ENCODE measurements at places on chromosomes 11 and 22.

- DNase-seq: no peak
- H3K27me3 ChIP-seq: no peaks in the 10 kb centered on the region
- H3K36me3 ChIP-seq: no peaks in the 10 kb centered on the region
- no peak overlapping the region for H3K27ac ChIP-seq
Measured at GRCh38 chr11:128235958-128236357, 351.4 kb downstream of the ETS1 start.

- DNase-seq: no peak
- H3K36me3 ChIP-seq: no peaks in the 10 kb centered on the region
- no peak overlapping the region for H3K27ac ChIP-seq
- H3K4me3 ChIP-seq: no peak overlapping the region
Measured at GRCh38 chr11:41020259-41020658, 439.2 kb downstream of the LRRC4C start.

DNA sequence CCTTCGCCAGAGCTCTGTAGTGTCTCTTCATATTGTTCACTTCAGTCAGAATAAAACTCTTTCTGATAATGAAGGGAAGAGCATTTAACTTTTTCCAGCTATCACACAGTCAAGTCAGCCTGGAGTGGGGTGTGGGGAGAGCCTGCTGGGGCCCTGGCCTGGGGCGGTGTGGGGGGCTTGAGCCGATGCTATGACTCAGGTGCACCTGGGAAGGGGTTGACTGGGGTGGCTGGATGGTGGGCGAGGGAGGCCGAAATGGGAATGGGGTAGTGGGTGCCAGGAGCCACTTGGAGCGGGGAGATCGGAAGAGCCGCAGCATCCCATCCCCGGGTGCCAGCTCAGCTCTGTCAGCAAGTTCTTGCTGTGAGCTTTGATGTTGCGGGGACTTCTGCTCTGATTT is 100.9 kb downstream of the NXPE2 start:
- H3K4me3 ChIP-seq: no peak overlapping the region
- no peaks in the 10 kb centered on the region for H3K27me3 ChIP-seq
- H3K4me1 ChIP-seq: peaks cover 3% of the 10 kb centered on the region
- no peak for DNase-seq
- no peak overlapping the region for H3K27ac ChIP-seq

GRCh38 chr11:62324731-62325556 is 12.3 kb upstream of the ASRGL1 start:
- H3K36me3 ChIP-seq: no peaks in the 10 kb centered on the region
- no peaks in the 10 kb centered on the region for H3K27me3 ChIP-seq
- H3K4me1 ChIP-seq: no peaks in the 10 kb centered on the region
- DNase-seq: peak; percentile 23
- H3K4me3 ChIP-seq: no peak overlapping the region
- no peak overlapping the region for H3K27ac ChIP-seq

GRCh38 chr11:110524238-110524637 is 94.5 kb downstream of the FDX1 start:
- no peaks in the 10 kb centered on the region for H3K4me1 ChIP-seq
- no peak overlapping the region for H3K4me3 ChIP-seq
- no peak overlapping the region for H3K27ac ChIP-seq
- no peaks in the 10 kb centered on the region for H3K27me3 ChIP-seq

DNA sequence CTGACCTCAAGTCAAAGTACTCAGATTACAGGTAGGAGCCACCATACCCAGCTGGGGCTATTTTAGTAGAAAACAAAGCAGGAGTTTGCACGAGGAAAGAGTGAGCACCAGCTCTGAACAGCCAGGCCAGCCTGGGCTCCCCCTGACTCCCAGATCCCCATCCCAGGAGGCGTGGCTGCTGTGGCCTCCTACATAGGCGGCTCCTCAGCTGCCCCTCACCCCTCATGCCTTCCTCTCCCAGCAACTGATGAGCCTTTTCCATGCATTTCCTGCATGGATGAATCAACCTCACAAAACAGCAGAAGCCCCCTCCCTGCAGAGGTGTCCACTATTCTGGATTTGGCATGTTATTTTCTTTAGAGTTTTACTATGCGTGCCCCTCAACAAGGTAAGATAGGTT is 10.5 kb upstream of the FLRT1 start:
- H3K36me3 ChIP-seq: no peaks in the 10 kb centered on the region
- no peaks in the 10 kb centered on the region for H3K27me3 ChIP-seq
- no peak for DNase-seq
- no peak overlapping the region for H3K27ac ChIP-seq
- H3K4me3 ChIP-seq: no peak overlapping the region

DNA sequence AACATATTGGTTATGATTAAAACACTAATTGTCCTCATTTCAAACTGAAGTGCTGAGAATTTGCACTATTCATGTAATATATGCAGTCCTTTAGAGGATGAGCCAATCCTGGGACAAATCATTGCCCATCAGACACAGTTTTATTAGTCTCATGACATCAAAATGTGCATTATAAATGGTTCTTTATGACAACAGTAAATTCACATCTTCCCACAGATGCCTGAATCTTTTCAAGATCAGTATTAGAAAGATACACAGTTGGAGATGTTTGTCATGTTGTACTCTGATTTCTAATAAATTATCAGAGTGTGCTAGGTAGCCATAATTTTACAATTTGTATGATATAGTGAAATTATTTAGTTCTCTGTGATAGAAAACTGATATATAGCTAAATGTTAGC is 813.5 kb downstream of the FAM181B start:
- no peaks in the 10 kb centered on the region for H3K27me3 ChIP-seq
- DNase-seq: no peak
- H3K27ac ChIP-seq: no peak overlapping the region
- H3K36me3 ChIP-seq: no peaks in the 10 kb centered on the region

DNA sequence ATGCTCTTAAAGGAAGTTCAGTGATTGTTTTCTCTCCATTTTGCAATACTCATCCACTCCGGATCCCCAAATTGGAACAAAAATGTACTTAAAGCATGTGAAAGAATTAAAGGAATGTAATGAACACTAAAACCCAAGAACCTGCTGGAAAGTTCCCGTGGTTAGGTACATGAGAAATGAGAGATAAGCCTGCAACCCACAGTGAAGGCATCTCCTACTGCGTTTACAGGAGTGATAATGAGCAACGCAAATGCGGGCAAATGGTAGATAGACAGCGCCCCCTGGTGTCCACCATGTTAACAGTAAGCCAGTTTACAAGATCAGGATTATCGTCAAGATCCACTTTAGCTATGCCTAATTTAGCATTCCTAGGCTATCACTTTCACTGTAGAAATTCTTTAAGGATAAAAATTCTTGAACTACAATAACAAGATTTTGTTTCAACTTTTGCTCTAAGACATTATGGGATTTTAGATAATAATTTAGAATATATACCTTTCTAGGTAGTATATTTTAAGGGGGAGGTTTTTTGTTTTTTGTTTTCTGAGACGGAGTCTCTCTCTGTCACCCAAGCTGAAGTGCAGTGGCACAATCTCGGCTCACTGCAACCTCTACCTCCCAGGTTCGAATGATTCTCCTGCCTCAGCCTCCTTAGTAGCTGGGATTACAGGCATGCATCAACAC is 29.9 kb downstream of the ALG9 start:
- no peak overlapping the region for H3K27ac ChIP-seq
- H3K4me1 ChIP-seq: no peaks in the 10 kb centered on the region
- no peaks in the 10 kb centered on the region for H3K36me3 ChIP-seq
- peak; percentile 85 for DNase-seq
- no peak overlapping the region for H3K4me3 ChIP-seq

DNA sequence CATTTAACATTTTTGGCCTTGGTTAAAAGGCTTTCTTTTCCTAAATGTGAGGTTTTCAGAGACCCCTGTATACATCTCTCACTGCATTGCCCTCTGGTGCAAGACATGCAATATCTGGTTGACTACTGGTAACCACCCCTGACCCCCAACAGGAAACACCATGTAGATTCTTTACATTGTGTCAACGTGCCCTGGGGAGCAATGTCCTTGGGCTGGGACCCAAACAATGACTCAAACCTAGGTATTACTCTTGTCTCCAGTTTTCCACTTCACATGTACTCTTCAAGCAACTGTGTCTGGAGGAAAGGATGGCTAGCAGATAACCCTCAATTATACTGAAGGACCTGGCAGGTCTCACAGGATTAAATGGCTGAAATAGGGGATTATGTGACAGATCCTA is 1.1 kb upstream of the GPR83 start:
- H3K27ac ChIP-seq: no peak overlapping the region
- H3K27me3 ChIP-seq: peaks cover 10% of the 10 kb centered on the region
- no peaks in the 10 kb centered on the region for H3K36me3 ChIP-seq
- peaks cover 6% of the 10 kb centered on the region for H3K4me1 ChIP-seq

DNA sequence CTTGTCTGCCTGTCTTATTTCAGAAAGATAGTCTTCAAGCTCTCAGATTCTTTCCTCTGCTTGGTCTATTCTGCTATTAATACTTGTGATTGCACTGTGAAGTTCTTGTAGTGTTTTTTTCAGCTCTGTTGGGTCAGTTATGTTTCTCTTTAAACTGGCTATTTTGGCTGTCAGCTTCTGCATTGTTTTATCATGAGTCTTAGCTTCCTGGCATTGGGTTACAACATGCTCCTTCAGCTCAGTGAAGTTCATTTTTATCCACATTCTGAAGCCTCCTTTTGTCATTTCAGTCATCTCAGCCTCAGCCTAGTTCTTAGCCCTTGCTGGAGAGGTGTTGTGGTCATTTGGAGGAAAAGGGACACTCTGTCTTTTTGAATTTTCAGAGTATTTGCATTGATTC is 15.5 kb upstream of the DEPDC7 start:
- H3K4me3 ChIP-seq: no peak overlapping the region
- H3K27ac ChIP-seq: no peak overlapping the region
- H3K27me3 ChIP-seq: no peaks in the 10 kb centered on the region
- no peaks in the 10 kb centered on the region for H3K36me3 ChIP-seq
- no peak for DNase-seq

GRCh38 chr11:128620309-128621100 is 33.1 kb upstream of the ETS1 start:
- DNase-seq: no peak
- no peak overlapping the region for H3K4me3 ChIP-seq
- no peak overlapping the region for H3K27ac ChIP-seq
- H3K36me3 ChIP-seq: no peaks in the 10 kb centered on the region

DNA sequence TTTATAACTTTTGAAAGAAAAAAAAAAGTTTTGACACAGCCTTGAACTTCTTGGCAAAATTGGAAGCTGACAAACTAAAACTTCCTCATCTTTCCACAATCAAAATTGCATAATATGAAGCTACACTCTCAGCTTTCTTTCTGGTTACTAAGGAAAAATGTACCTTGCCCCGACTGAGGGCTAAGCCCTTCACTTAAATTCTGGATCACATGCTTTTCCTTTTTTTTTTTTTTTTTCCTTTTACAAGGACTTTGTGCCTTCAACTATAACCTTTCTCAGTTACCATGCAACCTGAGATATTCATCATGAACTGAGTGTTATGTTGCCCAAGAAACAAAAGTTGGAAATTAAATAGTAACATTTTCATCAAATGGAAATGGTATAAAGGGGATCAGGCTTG is 188.5 kb upstream of the CARD18 start:
- no peaks in the 10 kb centered on the region for H3K4me1 ChIP-seq
- H3K27ac ChIP-seq: no peak overlapping the region

DNA sequence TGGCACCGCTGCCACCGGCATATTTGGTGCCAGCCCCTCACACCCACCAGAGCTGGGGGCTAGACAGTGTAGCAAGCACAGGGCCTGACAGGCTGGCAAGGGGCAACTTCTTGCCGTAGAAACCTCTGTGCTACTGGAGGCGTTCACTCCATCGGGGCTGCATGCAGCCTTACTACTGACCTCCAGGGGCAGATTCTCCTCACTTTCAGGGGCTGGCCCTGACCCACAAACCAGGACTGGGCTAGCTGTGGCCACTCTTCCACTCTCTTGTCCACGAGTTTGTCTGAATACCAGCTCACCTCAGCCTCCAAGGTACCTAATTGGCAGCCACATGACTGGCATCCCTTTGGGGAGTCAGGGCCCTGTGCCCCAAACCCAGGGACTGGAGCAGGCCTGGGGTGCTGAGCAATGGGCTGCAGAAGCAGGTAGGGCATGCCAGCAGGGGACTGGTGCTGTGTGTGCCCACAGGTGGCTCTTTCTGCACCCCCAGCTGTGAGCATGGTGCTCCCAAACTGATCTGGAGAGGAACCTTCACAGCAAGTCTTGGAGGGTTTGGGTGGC is 2.1 kb upstream of the LMO1 start:
- H3K36me3 ChIP-seq: no peaks in the 10 kb centered on the region
- peaks cover 44% of the 10 kb centered on the region for H3K27me3 ChIP-seq
- no peak overlapping the region for H3K4me3 ChIP-seq
- no peak overlapping the region for H3K27ac ChIP-seq
- peaks cover 15% of the 10 kb centered on the region for H3K4me1 ChIP-seq
- no peak for DNase-seq

GRCh38 chr11:42524534-42525227 is 787.1 kb upstream of the API5 start:
- H3K27ac ChIP-seq: no peak overlapping the region
- no peaks in the 10 kb centered on the region for H3K27me3 ChIP-seq
- H3K4me3 ChIP-seq: no peak overlapping the region
- no peaks in the 10 kb centered on the region for H3K36me3 ChIP-seq

DNA sequence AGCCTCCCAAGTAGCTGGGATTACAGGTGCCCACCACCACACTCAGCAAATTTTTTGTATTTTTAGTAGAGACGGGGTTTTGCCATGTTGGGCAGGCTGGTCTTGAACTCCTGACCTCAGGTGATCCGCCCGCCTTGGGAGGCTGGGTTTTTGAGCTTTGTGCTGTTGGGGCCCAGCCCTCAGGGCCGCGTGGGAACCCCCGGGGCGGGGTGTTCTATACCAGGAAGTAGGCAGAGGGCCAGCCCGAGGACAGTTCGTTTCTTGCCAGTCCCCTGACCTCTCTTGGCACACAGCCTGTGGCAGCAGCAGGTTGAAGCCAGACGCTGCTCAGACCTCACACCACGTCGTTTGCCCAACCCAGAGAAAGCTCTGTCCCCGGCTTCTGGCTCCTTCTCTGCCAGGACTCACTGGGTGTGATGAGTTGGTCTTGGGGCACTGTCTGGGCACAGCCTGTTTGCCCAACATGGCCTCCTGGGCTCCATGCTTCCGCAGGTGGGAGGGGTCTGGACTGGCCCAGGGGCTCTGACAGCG is 24.9 kb upstream of the CHKA start:
- peak; percentile 97 for DNase-seq
- no peak overlapping the region for H3K27ac ChIP-seq
- H3K36me3 ChIP-seq: no peaks in the 10 kb centered on the region

- no peak overlapping the region for H3K4me3 ChIP-seq
- H3K27ac ChIP-seq: no peak overlapping the region
- no peaks in the 10 kb centered on the region for H3K36me3 ChIP-seq
- no peaks in the 10 kb centered on the region for H3K27me3 ChIP-seq
- no peaks in the 10 kb centered on the region for H3K4me1 ChIP-seq
- DNase-seq: no peak
Measured at GRCh38 chr11:107756553-107756952, 44.7 kb upstream of the SLN start.

- H3K4me1 ChIP-seq: no peaks in the 10 kb centered on the region
- no peak overlapping the region for H3K27ac ChIP-seq
- no peak for DNase-seq
Measured at GRCh38 chr11:19429108-19429760, 188.5 kb upstream of the E2F8 start.

- H3K4me1 ChIP-seq: no peaks in the 10 kb centered on the region
- no peak for DNase-seq
- no peaks in the 10 kb centered on the region for H3K27me3 ChIP-seq
- H3K27ac ChIP-seq: no peak overlapping the region
- no peaks in the 10 kb centered on the region for H3K36me3 ChIP-seq
- no peak overlapping the region for H3K4me3 ChIP-seq
Measured at GRCh38 chr11:66150725-66151124, 80.7 kb downstream of the PACS1 start.

Measured in Peyer's patch (tissue), 4 donors.